Naive thymus-derived CD4-positive, alpha-beta T cell (primary cell): ENCODE measurements at places on chromosomes 13 and 19.

DNA sequence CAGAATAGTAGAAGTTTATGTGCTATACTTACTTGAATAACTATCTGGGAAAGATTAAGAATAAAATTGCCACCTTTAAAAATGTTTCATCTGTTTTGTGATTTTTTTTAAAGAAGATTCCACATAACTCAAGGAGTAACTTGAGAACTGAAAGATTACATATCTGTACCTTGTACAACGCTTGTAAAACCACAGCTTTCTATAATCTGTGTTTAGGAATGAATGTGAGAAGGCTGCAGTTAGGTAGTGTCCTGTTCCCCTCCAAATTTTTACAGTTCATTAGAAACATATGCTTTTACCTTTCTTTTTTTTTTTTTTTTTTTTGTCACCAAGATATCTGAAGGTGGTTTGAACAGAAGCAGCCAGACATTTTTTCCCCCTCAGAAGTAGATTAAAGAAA is 312.8 kb upstream of the GPC6 start:
- no peak for DNase-seq

DNA sequence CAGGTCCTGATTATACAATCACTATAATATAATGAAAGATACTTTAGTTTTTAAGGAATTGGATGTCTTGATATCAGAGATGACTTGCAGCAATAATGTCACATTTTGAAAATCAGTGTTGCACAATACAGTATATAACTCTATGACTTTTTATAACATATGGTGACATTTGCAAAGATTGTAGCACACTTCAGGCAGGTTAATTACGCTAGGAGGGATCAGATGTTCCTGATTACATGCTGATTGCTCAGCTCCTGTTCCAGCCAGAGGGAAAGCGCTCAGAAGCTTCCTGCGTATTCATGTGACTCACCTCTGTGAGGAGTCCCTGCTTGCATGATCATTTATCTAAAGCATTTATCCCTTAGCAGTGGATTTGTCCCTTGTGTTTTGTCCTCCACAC is 265.6 kb downstream of the GPC5 start:
- no peak for DNase-seq

- no peak for DNase-seq
These were observed at the start of gene ERFL for GRCh38 chr19:41928221-41928683. TSS of gene ERFL (minus strand) at chr19:41928449. CDS start at chr19:41912919, 15,530 bp downstream.

GRCh38 chr13:73090823-73091187 is 32.0 kb downstream of the KLF5 start:
- no peak for DNase-seq

DNA sequence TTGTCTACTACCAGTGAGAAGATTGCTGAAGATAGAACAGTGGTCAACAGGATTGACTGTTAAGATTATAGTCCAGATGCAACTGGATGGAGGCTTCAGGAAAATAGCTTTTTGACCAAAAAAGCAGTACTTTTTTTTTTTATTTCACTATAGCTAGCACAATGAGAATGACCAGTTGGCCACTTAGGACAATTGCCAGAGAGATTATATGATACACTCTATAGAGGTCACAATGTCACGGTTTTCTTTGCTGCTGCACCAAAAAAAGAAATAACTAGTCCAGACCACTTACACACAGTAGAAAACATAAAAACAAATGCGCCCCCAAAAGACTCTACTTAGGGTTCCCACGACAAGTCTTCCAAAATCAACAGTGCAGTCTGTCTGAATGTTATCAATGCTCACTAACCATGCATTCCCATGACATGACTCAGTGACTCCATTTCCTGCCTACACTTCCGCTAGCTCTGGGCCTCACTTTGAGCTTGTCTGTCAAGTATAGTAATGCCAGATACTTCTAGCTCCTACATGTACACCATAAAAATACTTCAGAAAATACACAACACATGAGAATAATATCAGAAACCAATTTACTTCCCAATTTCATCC is 209.1 kb upstream of the STARD13 start:
- no peak for DNase-seq

DNA sequence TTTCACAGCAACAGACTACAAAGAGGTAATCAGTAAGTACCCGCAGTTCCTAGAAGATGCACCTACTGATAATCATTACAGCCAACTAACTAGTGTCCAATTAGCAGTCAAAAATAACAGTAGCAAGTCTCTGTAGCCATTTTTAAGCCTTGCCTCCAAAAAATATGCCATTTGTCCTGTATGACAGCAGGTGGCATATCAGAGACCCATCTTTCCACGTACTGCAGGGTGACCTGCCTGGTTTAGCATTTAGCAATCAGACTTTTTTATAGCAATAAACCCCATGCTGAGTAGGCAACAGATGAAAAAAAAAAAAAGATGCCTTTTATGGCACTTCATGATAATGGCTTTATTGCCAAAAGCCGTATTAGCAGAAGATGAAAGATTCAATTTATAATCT is 155.3 kb upstream of the LSM14A start:
- no peak for DNase-seq

- no peak for DNase-seq
These were observed 406.9 kb downstream of the FGF9 start for GRCh38 chr13:22077764-22078163.

DNA sequence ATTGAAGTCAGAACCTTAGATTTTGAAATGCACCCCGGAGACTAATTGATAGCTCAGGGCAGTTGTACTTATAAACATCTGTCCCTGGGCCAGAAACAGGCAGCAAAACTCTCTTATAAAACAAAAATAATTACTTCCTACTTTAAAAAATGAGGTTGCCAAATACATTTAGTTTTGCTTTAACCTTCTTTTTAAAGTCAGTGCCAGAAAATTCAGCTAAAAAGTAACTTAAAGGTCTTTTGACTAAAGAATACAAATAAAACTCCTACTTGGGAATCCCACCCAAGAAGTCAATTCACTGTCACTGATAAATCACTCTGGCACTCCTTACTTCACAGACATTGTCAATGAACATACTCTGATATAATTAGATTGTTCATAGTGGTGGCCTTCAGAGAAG is 60.7 kb downstream of the DOCK9 start:
- no peak for DNase-seq

DNA sequence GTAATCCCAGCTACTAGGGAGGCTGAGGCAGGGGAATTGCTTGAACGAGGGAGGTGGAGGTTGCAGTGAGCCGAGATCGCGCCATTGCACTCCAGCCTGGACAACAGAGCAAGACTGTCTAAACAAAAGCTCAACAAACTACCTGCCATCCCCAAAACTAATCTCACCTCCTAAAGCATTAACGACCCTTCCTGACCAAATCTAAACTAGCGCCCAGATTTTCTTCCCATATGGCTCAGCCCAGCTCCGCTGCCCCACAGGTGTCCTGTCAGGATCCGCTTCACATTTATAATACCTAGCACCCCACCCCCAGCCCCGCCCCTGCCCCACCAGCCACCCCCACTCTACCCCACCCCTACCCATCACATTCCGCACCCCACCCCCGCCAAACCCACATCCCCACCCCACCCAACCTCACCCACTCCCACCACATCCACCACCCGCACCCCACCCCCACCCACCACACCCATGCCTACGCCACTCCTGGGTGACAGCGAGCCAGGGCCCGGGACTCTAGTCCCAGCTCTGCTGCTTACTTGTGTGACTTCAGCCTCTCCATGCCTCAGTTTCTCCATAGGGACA is 599 bp downstream of the C19orf12 start:
- DNase-seq: no peak

GRCh38 chr19:30448386-30449077 is 76.3 kb downstream of the ZNF536 start:
- DNase-seq: no peak

GRCh38 chr19:40279761-40280607 is 5.2 kb downstream of the AKT2 start:
- DNase-seq: no peak

GRCh38 chr19:34667349-34668076 is 9.4 kb downstream of the SCGB2B2 start:
- DNase-seq: peak; percentile 11
